ENCODE measurements at places on chromosomes 3 and 15.
A peak's percentile ranks its signal among the peaks of the same experiment; 100 is the strongest.

DNA sequence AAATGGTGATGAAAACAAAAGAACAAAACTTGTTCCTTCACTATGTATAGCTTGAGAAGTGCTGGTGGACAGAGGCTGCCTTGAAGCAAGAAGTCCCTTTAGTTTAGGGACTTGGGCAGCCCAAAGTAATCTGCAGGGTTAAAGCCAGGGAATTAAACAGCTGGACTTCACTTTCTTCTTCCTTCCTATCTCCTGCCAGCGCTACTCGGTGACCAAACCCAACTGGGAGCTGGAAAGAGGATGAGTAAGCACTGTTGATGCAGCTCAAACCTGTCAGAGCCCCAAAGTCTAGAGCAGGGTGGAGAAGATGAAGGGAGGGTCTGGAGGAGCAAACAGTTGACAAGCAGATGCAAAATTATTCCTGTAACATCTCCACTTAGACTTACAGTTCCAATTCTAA is 73.1 kb upstream of the FBN1 start:
- DNase-seq: peak; percentile 25

DNA sequence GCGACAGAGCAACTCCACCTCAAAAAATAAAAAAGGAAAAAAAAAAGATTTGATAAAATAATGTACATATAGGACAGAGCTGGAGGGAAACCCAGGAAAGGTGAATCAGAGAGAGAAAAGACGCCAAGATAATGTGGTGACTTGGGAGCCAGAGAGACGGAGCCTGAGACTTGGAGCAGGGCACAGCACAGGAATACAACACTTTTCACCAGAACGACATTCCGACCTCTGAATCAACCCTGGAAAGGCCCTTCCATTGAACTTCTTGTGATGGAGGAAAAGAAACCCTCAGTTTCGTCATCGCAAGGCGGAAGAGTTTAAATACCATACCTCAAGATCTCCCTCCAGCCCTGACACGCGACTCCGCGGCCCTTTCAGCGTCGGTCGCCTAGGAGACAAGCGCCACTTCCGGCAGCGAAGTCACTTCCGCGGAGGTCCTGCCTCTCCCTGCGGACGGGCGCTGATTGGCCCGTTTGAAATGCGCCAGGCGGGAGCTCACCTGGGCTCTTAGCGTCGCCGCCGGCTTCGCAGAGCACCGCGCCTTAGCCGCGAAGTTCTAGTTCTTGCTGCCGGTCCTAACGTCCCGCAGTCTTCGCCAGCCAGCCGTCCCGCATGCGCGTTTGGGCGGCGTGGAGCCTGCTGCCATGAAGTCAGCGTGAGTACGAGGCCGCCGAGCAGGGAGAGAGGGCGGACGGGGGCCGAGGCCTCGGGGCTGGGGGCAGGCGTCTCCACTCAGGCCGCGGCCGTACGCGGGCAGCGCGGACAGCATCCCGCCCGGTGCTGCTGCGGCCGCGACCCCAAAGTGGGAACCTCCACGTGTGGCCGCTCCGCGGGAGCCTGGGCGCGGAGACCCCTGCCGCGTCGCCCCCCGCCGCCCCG is at the start of gene KIF23:
KIF23 (plus strand) TSS at position 528 of the 879 bp plus-strand sequence; CDS start at position 645, 117 bp downstream.
- DNase-seq: peak; percentile 95

- peak; percentile 70 for DNase-seq
Observed at GRCh38 chr3:178350763-178351162, 185.5 kb upstream of the KCNMB2 start.

DNA sequence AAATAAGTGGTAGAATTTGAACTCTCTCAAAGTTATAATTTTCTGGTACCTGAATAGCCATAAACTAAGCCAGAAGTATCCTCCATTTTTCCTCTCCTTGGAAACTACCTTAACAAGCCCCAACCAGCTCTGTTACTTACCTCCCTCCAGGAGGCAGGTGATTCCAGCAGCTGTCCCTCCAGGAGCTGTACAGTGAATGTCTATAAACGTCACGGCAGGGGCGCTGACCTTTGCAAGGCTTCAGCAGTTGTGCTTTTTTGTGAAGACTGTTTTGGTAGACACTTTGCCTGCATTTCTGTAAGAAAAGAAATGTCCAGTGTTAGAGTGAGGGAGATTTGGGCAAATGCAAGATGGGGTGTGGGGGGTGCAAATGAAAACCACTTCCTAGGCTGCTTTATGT is 67.2 kb downstream of the LEO1 start:
- no peak for DNase-seq

GRCh38 chr15:40369971-40370370 is 12.0 kb downstream of the DISP2 start:
- DNase-seq: no peak

DNA sequence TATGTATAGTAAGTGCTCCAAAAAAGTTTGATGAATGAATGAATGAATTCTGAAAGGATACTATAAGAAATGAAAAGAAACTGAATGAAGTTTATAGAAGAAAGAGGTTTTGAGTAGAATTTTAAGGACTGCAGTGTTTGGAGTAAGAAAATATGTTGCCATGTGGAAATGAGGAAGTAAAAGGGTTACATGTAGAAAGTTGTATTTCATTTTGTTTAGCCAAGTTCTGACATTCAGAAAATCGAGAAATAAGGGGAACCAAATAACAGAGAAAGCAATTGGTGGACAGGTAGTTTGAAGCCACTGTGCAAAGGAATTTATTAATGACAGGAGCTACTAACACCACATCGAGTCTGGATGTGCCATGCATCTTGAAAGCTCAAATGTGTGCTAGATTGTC is 200.7 kb downstream of the SATB1 start:
- DNase-seq: no peak

DNA sequence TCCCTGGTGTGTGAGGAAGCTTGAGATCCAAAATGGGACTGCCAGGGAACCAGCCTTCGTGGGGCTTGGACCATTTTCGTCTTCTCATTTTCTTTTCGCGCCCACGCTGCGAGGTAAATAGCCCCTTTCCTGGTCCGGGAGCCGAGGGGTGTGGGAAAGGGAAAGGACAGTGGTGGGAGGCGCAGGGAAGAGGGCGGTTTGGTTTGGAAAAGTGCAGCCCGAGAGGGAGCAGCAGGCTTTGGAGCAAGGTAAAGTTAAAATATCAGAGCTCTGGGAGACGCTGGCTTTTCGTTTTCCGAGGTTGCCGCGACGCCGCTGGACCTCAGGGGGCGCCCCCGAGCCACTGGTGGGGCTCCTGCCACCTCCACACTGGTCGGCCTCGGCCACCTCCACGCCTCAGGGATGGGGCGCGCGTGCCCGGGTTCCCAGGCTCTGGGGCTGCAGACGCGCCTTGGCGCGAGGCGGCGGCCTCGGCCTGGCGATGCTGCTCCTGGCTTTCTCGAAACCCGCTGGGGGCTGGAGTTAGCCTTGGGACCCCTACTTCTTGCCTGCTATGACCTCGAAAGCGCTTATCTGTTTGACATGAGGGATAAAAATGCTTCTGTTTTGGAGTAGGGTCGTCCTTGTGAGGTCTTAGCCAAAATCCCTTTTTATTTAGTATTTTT is 3.2 kb downstream of the PTPRG start:
- DNase-seq: peak; percentile 61

DNA sequence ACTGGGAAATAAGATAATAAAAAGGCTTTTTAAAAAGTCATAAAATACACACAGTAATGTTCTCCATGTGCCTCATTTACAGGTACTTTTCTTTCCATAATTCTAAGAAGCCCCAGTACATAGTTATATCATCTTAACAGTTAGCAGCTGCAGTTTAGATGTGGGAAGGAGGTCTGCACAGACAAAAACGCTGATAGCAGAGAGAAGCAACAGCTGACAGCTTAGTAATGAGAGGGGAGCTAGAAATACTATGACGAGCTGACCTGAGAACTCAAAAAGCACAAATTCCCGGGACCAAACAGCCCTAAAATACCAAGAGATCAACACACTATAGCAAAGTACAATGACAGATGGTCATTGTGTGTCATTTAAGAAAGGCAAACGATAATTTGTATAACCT is 36.7 kb upstream of the ARHGEF3 start:
- DNase-seq: no peak

DNA sequence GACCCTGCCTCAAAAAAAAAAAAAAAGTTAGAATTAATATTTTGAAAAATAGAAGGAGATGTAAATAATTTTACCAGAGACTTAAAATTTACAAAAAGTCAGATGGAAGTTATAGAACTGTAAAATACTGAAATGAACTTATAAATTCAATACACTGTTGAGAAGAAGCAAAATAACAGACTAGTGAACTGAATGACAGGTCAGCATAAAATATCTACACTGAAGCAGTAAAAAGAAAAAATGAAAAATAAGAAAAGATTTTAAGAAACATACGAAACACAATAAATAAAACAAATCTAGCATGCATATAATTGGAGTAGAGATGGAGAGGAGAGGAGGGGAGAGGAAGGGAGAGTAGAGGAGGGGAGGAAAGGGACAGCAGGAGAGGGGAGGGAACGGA is 33.3 kb upstream of the TP63 start:
- DNase-seq: no peak

GRCh38 chr3:101377209-101377608 is 56.8 kb upstream of the IMPG2 start:
- peak; percentile 4 for DNase-seq

- peak; percentile 5 for DNase-seq
Observed at GRCh38 chr3:165254812-165255211, 58.6 kb upstream of the SLITRK3 start.

- no peak for DNase-seq
Observed at GRCh38 chr3:195033531-195034091, 237.3 kb downstream of the XXYLT1 start.

GRCh38 chr3:188421836-188422540 is 268.0 kb downstream of the LPP start:
- DNase-seq: no peak

GRCh38 chr3:40381904-40382616 is 4.9 kb upstream of the ENTPD3 start:
- DNase-seq: no peak

DNA sequence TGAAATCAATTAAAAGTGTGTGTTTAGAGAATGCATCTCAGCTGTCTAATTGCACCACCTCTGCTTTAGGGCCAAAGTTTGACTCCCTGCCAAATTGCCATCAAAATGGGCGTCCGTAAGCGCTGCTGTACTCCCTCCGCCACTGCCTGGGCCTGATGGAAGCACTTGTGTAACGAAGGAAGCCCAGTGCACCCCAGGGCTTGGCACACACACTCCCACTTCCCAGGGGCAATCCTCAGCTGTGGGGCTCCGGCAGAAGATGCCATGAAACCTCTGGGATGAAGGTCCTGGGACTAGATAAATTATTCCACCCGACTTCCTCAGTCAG is 137.8 kb downstream of the RORA start:
- peak; percentile 21 for DNase-seq

DNA sequence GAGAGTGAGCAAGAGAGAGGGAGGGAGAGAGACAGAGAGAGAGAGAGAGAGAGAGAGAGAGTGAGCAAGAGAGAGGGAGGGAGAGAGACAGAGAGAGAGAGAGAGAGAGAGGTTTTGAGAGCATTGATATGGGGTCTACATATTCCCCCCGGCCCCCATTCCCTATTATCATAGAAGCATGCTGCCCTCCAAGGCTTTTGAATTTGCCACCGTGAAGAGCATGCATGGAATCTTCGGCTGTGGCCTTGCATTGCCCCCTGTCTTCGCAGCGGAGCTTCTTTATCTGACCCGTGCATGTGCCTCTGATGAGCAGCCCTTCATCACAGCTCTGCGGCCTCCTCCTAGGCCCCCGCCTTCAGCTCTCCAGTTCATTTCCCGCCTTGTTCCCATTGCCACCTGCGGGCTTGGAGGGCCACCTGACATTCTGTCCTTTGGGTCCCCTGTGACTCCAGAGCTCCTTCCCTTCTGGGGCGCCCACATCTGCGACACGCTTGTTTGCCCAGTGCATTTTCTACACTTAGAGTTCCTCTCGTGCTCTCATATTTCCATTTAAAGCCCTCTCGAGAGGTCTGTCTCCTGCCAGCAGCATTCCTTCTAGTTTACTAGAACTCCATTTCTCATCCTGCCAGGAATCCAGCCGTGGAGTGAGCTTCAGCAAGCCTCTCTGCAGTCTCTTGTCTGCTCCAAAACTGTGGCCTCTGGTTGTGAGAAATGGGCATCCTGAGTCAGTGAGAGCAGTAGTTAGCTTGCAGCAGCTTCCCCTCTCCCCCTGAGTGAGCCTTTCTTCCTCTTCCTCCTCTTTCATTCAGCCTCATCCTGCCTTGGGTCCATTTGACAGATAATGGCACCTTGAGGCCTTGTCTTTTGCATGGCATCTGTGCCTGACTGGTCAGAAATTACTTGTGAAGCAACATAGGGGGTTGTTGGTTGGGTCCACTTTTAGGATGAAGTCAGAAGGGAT is 25.3 kb downstream of the LPP start:
- peak; percentile 80 for DNase-seq

DNA sequence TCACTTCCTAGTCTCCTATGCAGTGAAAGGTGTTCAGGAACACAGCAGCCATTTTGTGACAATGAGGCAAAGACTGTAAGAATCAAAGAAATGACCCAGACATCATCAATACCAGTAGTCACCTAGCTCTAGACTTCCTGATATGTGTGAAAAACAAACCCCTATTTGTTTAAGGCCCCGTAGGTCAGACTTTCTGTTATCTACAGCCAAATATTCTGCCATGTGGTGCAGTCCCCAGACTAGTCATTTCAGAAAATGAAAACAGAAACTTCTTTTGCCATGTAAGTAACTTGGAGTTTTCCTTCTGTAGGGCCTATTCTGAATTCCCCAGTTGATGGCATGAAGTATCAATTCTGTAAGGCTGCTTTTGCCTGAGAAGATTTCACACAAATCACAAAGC is 181.7 kb upstream of the SNTN start:
- DNase-seq: no peak

GRCh38 chr3:159824333-159824732 is 164.3 kb upstream of the IL12A start:
- peak; percentile 85 for DNase-seq

- DNase-seq: no peak
Observed at GRCh38 chr3:141123677-141124410, 72.7 kb downstream of the SPSB4 start.

DNA sequence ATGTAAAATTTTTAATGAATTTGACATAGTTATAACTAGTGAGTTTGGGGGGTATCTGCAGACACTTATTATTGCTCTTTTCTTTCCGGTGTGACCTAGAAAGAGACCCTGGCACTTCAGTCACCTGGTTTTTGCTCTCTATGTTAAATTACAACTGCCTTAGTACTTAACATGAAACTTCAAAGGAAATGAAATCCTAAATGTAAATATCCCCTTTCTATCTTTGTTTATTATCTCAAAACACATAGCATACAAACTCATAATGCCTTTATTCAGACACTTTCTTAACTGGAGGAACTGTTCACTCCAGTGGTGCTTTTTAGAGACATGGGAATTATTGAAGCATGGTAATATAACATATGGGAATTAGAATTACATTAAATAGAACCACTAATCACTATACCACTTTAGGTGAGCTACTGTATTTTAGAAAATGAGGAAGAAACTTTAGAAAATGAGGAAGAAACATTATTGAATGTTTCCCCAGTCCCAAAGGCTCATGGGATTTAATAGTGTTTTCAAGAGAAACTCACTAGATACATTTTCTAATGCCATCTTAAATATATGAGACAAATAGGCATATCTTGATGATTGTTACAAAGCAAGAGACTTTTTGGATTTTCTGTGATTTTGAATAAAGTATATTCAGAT is 119.5 kb upstream of the MLF1 start:
- no peak for DNase-seq

DNA sequence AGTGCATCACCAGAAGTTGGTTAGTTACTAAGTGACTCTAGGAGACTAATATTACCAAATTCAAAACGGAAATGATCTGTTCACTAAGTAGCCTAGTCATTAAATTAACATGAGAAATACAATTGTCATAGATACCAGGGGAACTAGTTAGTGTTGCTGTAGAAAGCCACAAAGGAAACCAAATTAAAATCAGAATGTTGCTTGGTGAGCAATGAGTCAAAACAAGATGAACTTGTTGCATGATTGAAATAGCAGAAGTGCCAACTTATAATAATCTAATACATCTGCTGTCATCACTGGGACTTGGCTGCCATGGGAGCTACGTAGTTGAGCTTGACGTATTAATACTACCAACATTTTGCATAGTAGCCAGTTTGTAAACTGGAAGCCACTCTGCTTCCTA is 458.1 kb downstream of the DIPK2A start:
- DNase-seq: peak; percentile 33

Measured in fibroblast of skin of abdomen (primary cell).